Activated naive CD4-positive, alpha-beta T cell treated with anti-CD3 and anti-CD28 coated beads, Interleukin-2, amount 10 ng/mL, durations not matched to agents 7 days and 5 days (primary cell): ENCODE measurements at places on chromosomes 16 and 17.

- DNase-seq = no peak
Observed at GRCh38 chr16:10067406-10067805, 114.8 kb downstream of the GRIN2A start.

DNA sequence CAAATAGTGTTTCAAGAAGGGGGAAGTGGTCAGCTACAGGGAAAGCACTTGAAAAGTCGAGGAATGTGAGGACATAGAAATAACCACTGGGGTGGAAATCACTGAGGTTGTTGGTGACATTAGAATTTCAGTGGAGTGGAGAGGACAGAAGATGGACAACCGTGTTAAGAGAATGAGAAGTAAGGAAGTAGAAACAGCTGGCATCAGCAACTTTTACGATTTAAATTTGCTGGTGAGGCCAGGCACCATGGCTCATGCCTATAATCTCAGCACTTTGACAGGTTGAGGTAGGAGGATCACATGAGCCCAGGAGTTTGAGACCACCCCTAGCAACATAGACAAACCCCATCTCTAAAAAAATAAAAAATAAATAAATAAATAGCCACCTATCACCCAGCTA is 83.2 kb upstream of the PSMD7 start:
- no peak for DNase-seq

DNA sequence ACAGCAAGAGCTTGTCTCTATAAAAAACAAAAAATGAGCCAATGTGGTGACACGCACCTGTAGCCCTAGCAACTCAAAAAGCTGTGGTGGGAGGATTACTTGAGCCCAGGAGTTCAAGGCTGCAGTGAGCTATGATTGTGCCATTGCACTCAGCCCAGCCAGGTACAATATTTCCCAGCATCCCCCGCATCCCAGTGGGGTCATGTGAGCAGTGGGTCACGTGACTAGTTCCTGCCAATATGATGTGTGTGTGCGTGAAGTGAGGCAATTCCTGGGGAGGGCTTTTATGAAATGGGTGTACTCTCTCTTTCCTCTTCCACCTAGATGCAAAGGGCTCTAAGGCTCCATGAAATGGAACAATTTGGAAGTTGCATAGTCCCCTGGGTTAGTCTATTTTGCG is 81.3 kb downstream of the GSG1L start:
- no peak for DNase-seq

GRCh38 chr17:36036235-36036634 is 18.5 kb upstream of the CCL23 start:
- DNase-seq = no peak

GRCh38 chr17:68768804-68769203 is 167.6 kb upstream of the FAM20A start:
- no peak for DNase-seq

GRCh38 chr17:43547189-43547550 is 1.0 kb upstream of the ETV4 start:
- DNase-seq = no peak

GRCh38 chr17:74598346-74599022 is 6.4 kb upstream of the CD300LD start:
- no peak for DNase-seq

DNA sequence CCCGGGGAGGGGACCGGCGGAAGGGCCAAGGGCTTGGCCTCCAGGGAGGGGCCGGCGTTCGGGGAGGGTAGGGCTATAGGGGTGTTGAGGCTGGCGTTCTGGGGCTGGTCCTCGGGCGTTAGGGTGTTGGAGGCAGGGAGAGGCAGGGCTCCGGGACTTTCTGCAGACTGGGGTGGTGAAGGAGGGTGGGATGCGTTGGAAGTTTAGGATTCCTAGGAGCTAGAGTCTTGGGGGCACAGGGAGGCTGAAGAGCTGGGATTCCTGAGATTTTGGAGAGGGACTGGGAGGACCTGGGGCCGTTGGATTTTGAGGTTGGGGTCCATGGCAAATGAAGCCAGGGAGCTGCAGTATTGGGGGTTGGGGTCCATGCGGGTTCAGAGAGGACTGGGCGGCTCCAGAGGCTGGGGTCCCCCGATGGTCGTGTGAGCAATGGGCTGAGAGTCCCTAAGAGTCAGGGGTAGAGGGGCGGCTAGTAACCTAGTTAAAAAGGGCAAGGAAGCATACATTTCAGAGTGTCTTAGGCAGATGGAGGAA is 740 bp downstream of the NFATC2IP start:
- DNase-seq = peak; percentile 73

GRCh38 chr17:2057760-2058585 is 3.1 kb downstream of the HIC1 start:
- DNase-seq = no peak

- DNase-seq = no peak
Observed at GRCh38 chr17:55612691-55613141, 101.5 kb upstream of the SMIM36 start.

DNA sequence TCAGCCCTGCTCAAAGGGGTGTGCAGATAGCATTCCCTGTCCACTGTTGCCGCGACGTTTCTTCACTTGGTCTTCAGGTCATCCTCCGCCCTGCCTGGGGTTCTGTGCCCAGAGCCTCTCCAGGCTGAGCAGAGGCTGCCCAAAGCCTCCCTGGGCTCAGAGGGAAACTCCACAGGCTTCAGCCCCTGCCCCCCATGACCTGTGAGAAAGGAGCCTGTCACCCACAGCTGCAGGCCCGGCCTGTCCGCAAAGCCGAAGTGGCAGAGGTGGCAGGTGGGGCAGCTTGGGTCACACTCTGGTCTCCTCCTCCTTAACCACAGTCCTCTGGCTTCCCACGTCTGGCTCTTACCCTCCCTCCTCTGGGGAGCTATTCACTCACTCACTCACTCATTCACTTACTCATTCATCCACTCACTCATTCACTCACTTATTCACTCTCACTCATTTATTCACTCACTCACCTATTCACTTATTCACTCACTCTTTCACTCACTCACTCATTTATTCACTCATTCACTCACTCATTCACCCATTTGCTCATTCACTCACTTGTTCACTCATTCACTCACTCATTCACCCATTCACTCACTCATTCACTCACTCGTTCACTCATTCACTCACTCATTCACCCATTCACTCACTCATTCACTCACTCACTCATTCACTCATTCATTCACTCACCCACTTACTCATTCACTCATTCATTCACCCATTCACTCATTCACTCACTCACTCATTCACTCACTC is 7.1 kb upstream of the CPSF4L start:
- DNase-seq = no peak

GRCh38 chr17:4838309-4838785 is 5.2 kb downstream of the MINK1 start:
- no peak for DNase-seq

DNA sequence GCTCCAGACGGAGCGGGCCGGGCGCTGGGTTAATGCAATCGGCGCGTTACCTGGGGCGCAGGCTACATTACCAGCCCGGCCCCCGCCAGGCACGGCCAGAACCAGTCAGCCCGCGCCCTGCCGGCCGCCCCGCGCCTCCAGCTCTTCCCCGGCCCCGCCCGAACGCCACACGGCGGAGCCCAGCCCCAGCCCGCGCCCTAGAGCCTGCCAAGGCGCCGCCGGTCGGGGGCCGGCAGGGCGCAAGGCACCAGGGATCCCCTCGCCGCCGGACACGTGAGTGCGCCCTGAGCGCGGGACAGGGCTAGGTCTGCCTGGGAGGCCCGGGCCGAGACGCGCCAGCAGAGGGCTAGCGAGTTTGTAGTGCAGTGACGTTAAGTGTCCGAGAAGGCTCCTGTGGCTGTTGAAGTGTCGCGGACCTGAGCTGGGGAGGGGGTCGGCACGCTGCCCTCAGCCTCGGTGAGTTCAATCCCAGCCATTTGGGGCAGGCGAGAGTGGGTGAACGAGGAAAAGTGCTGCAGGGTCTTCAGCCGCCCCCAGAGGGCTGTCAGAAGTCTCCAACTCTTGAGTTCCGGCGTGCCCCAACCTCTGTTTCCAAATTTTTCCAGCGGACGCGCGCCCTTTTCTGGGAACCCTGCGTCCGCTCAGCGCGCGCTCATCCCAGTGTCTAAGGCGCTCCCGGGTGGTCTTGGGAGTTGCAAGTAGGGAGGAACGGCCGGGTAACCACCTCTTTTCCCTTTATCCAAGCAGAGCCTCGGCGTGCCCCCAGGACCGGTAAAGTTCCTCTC is at the start of gene SLC6A2:
SLC6A2 (plus strand) TSS at position 92 of the 785 bp plus-strand sequence. CDS start 707 bp downstream, outside the sequence.
- DNase-seq = no peak

DNA sequence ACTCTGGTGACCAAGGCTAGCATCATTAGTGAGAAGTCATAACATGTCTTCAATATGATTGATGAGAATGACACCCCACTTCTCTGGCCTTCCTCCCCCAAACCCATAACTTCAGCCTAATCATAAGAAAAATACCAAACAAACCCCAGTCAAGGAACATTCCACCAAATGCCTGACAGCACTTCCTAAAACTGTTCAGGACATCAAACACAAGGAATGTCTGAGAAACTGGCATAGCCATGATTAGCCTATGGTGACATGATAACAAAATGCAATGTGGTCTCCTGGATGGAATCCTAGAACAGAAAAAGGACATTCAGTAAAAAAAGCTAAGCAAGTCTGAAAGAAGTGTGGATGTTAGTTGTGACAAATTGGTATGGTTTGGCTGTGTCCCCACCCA is 24.7 kb upstream of the TBX4 start:
- DNase-seq = no peak

DNA sequence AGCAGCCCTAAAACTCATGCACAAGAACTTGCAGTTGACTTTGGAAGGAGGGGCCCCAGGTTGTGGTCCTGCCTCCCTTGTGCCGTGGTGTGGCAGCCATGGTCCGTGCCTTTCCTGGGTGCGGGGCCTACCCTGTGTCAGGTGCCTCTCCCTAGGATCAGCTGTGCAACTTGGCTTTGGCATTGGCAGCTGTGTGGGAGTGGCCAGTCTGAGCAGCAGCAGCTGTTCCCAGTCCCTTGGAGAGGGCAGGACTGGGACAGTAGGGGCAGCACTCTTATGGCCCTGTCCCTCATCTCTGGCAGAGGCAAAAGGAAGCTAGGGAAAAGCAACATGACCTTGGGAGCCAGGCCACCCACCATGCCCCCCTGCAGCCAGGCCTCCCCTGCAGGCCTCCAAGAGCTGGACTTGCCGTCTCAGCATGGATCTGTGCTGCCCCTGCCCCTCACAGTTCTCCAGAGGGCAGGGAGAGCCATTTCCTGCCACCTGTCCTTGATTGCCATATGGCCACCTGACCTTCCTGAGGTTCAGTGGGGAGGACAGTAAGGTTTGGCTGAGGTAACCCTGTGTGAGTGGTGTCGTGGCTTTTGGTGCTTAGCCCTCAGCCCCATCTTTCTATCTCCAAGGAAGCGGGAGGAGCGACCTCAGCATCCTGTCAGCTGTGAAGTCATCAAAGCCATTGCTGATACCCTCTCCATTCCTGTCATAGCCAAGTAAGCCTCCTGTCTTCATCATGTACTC is 15.5 kb upstream of the NFATC3 start:
- DNase-seq = peak; percentile 79

GRCh38 chr16:24829153-24829552 is 16.6 kb upstream of the SLC5A11 start:
- DNase-seq = no peak

DNA sequence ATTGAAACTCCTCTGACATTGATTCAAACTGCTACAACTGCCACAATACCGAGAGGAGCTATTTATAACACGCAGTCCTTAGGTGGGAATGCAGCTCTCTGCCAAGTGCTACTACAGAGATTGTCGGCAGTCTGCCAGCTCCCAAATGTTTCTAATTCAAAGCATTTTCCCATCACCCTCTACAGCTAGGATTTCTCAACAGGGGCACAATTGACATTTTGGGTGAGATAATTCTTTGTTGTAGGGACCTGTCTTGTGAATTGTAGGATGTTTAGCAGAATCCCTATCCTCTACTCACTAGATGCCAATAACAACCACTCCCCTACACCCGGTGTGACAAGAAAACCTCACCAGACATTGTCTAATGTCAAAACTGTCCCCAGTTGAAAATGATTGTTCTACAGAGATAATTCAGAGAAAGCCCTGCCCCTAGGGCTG is 7.8 kb upstream of the N4BP1 start:
- DNase-seq = no peak

DNA sequence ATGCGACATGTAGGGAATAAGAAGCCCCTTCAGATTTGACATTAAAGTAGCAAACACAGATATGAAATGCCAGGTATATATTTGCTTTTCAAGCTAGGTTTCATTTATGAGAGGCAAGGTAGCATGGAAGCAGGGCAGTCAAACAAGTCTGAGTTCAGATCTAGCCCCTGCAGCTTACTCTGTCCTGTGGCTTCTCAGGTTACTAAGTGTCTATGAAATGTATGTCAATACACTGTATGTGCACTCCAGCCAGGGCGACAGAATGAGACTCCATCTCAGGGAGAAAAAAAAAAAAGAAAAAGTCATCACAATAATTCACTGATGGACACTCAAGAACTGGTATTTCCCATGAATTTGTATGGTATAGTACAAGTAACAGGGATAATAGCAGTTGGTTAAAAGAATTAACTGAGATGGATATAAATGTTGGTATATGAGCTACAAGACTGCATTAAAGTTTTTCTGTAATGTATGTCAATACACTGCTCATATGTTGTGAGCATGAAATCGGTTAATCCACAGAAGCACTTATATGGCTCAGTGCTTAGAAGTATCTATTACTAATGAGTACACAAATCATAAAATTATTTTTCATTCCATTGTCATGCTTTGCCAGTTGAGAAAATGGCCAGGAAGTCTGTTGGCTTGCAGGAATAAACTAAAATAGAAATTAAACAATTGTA is 2.9 kb upstream of the WSB1 start:
- no peak for DNase-seq

GRCh38 chr16:26651464-26651863 is 415.3 kb upstream of the C16orf82 start:
- no peak for DNase-seq

DNA sequence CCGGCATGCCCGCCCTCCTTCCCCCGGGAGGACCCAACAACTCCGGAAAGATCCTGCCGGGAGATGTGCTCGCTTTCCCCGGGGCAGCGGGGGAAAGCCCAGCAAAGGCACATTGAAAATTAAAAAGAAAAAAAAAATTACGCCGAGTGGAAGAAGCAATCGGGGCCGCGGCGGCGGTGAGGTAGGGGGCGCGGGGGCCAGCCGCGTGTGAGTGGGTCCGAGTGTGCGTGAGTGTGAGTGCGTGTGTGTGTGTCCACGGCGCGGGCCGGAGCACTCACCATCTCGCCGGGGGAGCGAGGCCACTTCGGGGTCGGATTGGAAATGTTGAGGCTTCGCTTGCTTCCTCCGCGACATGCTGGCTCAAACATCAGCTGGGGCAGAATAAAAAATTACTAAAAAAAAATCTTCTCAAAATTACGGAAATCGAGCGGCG is at the start of gene SALL1:
SALL1 (minus strand) TSS at position 383 of the 433 bp plus-strand sequence; CDS start at position 354, 29 bp downstream.
- no peak for DNase-seq

DNA sequence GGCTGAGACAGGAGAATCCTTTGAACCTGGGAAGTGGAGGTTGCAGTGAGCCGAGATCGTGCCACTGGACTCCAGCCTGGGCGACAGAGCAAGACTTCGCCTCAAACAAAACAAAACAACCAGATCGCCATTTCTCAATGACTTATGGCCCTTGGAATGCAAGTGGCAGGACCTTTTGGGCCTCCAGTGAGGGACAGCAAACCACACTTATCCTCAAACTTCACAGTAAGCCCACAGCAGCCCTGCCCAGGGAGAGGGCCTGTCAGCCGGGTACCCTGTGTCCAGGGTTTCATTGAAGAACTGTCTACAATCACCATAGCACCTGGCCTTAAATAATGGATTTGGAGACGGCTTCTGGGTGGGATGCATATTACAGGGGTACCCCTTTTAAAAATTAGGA is 11.7 kb downstream of the TRAF4 start:
- DNase-seq = no peak
